ENCODE measurements at places on chromosomes 7 and 10.

GRCh38 chr10:51651063-51651462, 48.3 kb downstream of the CSTF2T start:
- DNase-seq = no peak

DNA sequence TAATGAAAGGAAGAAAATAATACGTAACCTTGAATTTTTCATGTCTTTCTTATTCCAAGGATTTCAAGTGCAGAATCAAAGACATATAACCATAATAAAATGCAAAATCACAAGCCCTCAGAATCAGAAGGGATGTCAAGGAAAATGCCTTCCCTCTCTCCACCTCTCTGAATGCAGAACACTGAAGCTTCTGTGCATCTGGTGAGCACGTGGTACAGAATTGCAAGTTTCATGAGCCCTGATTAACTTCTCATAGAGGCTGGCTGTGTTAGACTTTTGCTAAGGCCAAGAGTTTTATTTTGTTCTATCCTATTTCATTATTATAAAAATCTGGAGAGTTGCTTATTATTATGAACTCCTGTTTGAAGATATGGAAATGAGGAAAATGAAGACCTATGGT, 533.7 kb upstream of the POM121L12 start:
- no peak for DNase-seq

GRCh38 chr10:80161321-80162083, 29.0 kb downstream of the PLAC9 start:
- no peak for DNase-seq

DNA sequence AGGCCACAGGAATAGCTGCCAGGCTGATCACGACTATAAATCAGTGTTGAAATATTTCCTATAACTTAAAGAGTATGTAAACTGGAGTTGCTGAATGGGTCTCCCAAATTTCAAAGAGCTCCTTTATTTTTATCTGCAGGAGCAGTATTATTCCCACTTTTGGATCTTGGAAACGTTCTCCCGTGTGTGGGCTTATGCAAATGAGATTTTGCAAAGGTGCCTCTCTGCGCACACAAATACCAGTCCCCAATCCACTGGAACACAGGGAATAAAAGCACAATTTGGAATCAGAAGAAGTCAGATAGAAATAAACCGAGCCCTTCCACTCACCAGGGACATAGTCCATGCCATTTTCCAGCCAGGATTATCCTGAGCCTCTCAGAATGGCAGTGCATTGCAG, 350.2 kb upstream of the CELF2 start:
- no peak for DNase-seq

DNA sequence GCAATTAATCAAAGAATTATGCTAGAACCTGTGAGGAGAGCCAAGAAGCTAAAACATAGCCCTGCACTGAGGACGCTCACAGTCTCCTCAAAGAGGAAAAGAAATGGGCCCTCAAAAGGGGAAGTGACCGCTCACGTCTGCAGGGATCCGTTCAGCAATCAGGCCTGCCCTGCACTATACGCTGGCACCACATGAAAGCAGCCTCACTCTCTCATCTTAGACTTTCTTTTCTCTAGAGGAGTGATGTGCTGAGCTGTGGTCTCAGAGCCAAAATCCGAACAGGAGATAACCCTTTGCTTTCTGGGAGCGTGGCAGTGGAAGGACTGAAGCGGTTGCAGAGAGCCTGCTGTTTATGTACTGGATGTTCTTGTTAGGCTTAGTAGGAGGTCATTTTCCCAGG, 6.3 kb upstream of the IL2RA start:
- no peak for DNase-seq

GRCh38 chr7:155299535-155300202, 2.0 kb downstream of the INSIG1 start:
- DNase-seq = no peak

GRCh38 chr7:15459018-15459615, 102.7 kb downstream of the AGMO start:
- DNase-seq = no peak

DNA sequence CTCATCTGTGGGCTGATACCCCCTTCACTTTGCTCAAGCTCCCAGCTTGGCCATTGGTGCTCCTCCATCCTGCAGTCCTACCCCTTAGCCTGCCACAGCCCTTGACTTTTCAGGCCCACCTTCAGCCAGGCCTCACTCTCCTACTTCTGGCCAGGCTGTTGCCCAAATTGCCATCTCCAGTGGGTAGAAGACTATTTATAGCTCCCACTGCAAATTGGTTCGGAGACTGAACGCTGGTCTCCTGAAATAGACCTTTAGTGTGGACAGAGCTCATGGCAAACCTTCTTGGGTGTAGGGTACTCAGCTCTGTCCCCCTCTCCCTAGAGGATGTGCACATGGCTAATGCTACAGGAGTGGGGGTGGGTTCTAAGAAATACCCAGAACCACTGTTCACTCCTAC, 697.8 kb downstream of the LRMDA start:
- DNase-seq = no peak

GRCh38 chr7:108448584-108449505, 7.4 kb downstream of the NRCAM start:
- no peak for DNase-seq
